Posterior vena cava (tissue), 2 donors: ENCODE measurements at places on chromosomes 13 and 19.

- DNase-seq: no peak
Measured at GRCh38 chr13:58376349-58376748, 744.8 kb downstream of the PCDH17 start.

GRCh38 chr19:22422211-22422610, at the start of gene ZNF98:
ZNF98 (minus strand) TSS chr19:22422346; CDS start chr19:22422224, 122 bp downstream.
- DNase-seq: no peak

- DNase-seq: no peak
Measured at GRCh38 chr13:64817691-64818090, 2412.4 kb downstream of the PCDH9 start.

DNA sequence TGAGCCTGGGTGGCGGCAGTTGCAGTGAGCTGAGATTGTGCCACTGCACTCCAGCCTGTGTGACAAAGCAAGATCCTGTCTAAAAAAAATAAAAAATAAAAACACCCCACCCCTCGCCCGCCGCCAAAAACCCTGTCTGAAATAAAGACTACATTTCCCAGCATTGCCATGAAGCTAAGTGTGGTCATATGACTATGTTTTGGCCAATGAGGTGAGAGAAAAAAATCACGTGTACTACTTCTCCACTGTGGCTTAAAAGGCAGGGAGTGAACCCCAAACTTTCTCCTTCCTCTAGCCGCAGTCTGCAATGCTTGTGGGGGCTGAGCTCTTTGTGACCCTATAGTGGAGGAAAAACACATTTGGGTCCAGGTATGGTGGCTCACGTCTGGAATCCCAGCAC, 54.9 kb downstream of the COLGALT1 start:
- DNase-seq: no peak
